HepG2 (cell line): ENCODE measurements at places on chromosomes 3 and 15. TPM values are rescaled to one million over a fixed set of nuclear protein-coding genes. Genes with fewer than 3 reads are reported as not detected.

Gene ZNF710
- 15.0 and 20.6 TPM in 2 replicates for total RNA-seq

DNA sequence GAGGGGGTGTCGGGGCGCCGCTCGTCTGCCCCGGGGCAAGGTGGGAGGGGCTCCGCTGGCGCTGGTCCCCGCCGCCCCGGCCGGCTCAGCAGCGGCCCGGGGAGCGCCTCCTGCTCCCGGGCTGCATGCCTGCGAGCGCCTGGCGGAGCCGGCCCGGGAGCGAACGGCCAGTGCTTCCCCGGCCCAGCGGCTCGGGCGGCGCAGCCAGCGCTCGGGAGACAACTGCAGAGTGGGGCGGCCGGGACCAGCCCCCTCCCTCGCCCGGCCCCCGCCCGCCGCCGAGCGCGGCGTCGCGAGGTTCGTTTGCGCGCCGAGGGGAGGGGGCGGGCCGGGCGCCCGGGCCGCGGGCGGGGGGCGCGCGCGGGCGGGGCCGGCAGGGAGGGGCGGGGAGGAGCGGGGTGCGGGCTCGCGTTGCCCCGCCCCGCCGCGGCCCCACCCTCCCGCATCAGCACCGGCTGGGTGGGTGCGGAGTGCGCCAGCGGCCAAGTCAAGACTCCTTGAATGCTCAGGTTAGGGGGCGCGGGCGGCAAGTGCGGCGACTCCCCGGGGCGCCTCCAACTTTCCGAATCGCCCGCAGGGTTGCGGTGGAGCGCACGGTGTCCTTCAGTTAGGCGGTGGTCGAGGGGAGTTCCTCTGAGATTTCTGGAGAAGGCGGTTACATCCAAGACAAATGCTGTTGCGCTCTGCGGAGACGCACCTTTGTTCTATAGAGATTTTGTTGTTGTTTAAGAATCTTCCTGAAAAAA is at the start of gene RGMA:
TSS of gene RGMA (minus strand) at position 231 of the 746 bp plus-strand sequence. CDS start 279 bp downstream, outside the sequence.
- H3K27ac ChIP-seq = no peak within 1 kb of the TSS
- H3K36me3 ChIP-seq = no peaks in the 10 kb centered on the region
- no peak within 1 kb of the TSS for H3K4me3 ChIP-seq
- no peak for DNase-seq
- H3K4me1 ChIP-seq = peaks cover 7% of the 10 kb centered on the region; the same call in 1 of the 2 replicates

DNA sequence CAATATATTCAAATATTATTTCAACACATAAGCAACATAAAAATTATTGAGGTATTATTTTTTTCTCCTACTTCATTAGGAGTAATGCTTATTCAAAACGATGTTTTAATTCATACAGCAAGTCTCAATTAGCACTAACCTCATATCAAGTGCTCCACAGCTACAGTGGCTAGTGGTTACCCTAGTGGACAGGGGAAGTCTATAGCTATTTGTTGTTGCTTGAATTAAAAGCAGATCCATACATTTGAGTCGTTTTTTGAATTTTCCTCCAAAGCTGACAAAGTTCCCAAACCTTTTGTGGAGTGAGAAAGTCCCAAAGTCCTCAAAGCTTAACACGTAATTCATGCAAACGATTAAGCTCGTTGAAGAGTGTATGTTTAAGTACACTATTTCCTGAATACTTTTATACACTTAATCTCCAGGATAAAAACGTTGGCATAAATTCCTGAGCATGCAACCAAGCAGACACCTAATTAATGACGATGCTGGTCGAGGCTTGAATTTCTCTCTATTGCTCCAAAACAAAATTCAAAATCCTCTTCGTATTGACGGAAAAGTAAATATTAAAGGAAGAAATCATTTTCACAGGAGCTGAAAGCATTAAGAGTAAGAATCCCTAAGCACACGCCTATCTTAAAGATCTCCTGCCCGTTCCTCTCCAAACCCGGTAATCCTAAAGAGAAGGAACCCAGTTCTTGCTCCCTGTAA is 985 bp downstream of the VPS13C start:
- peaks cover 3% of the 10 kb centered on the region; the same call in 1 of the 3 replicates for H3K27me3 ChIP-seq
- H3K4me3 ChIP-seq = peak overlapping the region; percentile 96
- H3K36me3 ChIP-seq = no peaks in the 10 kb centered on the region

- no peak overlapping the region for H3K27ac ChIP-seq
- DNase-seq = no peak
- peaks cover 28% of the 10 kb centered on the region for H3K4me1 ChIP-seq
- no peak overlapping the region for H3K4me3 ChIP-seq
- H3K36me3 ChIP-seq = no peaks in the 10 kb centered on the region
- peaks cover 8% of the 10 kb centered on the region; the same call in 2 of the 3 replicates for H3K27me3 ChIP-seq
These were observed 130.9 kb downstream of the ASB7 start for GRCh38 chr15:100733101-100733842.

- DNase-seq = no peak
- H3K4me3 ChIP-seq = no peak overlapping the region
- no peaks in the 10 kb centered on the region for H3K36me3 ChIP-seq
- H3K4me1 ChIP-seq = no peaks in the 10 kb centered on the region
- H3K27me3 ChIP-seq = no peaks in the 10 kb centered on the region
These were observed 105.9 kb downstream of the KCNH8 start for GRCh38 chr3:19254189-19254588.

DNA sequence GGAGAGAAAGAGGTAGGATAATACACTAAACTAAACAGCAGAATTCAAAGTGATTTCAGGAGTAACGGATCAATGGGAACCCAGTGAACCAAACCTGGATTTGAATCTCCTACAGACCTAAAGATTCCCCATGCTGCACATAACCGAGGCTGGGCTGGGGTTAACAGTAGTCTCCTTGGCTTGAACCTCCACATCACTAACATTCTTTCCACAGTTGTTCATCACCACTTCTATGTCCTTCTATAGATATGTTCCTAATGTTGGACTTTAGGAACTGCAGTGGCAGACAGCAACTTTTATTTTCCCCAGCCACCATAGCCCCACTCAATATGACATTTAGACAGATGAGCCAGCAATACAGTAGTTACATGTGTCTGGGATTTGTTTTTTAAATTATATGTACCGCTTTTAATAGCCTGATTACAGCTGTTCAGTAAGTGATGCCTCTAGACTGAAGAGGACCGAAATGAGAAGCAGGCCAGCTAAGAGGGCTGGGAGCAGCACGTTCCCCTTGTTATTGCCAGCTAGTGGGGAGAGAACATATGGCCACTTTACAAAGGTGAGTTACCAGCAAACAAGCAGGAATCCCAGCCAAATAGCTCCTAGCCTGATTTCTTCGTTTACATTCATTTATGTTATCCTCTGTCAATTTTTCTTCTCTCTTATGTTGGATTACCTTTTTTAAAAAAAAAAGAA is 472.6 kb upstream of the CDIN1 start:
- DNase-seq = no peak
- H3K27me3 ChIP-seq = no peaks in the 10 kb centered on the region
- H3K36me3 ChIP-seq = no peaks in the 10 kb centered on the region

GRCh38 chr3:172717493-172718088 is 6.7 kb upstream of the NCEH1 start:
- no peak overlapping the region for H3K4me3 ChIP-seq
- H3K27me3 ChIP-seq = peaks cover 7% of the 10 kb centered on the region; the same call in 1 of the 2 replicates
- DNase-seq = peak; percentile 26
- no peak overlapping the region for H3K27ac ChIP-seq
